Activated CD4-positive, alpha-beta T cell treated with anti-CD3 and anti-CD28 coated beads, Interleukin-2, Interleukin-6, amounts not matched to agents 100 ng/mL and 50 ng/mL, durations not matched to agents 16 hours and 8 hours (primary cell): ENCODE measurements at places on chromosomes 1 and 21.

- no peak for DNase-seq
Observed at GRCh38 chr1:198642983-198643382, 4.1 kb downstream of the PTPRC start.

- DNase-seq: no peak
Observed at GRCh38 chr21:35601211-35601610, 459.1 kb downstream of the SETD4 start.

GRCh38 chr1:9658199-9658598 is 6.7 kb downstream of the PIK3CD start:
- DNase-seq: no peak

GRCh38 chr1:18603212-18603852 is 27.3 kb upstream of the PAX7 start:
- DNase-seq: no peak

DNA sequence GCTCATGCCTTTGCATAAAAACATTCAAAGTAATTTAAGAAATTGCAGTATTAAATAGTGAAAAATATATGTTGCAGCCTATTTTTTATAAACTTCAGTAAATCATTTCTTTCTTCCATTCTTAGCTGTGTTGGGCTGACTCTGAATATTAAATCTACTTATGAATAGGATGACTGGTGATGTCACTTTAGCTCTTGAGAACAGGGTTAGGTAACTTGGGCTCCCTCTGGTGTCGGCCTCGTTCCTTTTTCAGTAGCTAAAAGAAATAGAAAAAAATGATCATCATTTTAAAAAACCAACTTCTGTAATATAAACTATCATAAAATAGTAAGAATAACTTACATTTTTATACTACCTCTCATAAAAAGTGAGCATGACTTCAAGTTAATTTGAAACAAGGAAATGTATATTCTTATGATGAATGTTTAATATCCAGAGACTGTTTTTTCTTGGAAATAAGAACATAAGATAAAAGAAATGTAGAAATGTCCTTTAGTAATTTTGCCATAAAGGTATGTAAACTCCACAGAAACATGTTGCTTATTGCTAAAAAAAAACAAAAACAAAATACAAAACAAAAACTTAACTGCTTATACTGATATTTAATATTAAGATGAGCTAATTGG is 26.8 kb upstream of the NCAM2 start:
- DNase-seq: peak; percentile 42

- DNase-seq: no peak
Observed at GRCh38 chr1:116076831-116077230, 34.4 kb upstream of the MAB21L3 start.

DNA sequence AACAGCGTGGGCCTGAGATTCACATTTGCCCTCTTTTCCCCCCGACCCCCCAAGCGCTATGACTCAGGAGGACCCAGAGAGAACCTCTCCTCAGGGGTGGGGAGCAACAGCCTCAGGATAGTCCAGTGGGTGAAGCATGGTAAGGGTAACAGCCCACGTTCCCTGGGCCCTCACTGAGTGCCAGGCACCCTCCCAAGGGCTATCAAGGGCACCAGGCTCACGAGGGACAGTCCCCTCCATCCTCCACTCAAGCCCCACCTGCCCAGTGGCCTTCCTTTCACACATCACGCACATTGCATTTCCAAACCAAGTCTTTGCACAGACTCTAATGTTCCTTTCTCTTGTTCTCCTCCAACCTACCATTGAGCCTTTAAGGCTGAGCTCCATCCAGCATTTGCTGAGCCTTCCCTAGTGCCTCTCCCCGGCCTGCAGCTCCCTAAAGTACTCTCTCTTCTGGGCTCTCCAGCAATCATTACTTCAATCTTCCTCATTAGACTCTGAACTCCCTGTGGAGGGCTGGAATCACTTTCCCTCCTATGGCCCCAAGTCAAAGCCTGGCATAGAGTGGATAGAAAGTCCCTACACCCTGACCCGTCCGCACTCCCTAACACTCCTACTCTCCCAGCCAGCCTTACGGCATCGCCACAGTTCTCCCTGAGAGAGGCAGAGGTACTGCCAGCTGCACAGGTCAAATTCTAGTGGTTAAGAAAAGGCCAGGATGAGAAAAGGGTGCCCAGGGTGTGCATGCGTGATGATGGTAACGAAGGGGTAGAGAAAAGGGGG is 1.0 kb downstream of the AKR7A2 start:
- no peak for DNase-seq

DNA sequence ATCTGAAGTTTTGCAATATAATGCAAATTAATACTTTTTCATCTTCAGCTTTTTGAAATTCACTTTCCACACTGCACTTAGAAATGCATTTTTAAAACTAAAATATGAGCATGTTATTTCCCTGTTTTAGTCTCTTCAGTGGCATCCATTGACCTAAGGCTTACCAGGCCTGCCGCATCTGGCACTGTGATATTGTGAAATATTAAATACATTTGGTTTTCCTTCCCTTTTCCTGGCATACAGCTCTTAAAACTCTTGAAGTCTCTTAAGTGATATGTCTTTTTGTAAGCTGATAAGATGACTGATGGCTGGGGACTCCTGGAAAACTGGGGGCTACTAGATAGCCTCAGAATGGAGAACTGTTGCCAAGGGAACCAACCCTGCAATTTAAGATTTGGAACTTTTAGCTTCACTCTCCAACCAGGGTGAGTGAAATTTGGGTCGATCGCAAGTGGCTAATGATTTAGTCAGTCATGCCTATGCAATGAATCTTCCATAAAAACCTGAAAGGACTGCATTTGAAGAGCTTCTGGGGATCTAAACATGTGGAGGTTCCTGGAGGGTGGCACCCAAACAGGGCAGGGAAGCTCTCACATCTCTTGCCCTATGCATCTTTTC is 75.5 kb upstream of the PDC start:
- DNase-seq: no peak

GRCh38 chr1:174103766-174104165 is 55.6 kb upstream of the RABGAP1L start:
- no peak for DNase-seq

- DNase-seq: no peak
Observed at GRCh38 chr1:204623365-204623893, 62.1 kb downstream of the LRRN2 start.

GRCh38 chr21:35048183-35048601 is 910 bp downstream of the RUNX1 start:
- DNase-seq: peak; percentile 56

GRCh38 chr1:8706995-8707396 is 110.4 kb downstream of the RERE start:
- DNase-seq: no peak

DNA sequence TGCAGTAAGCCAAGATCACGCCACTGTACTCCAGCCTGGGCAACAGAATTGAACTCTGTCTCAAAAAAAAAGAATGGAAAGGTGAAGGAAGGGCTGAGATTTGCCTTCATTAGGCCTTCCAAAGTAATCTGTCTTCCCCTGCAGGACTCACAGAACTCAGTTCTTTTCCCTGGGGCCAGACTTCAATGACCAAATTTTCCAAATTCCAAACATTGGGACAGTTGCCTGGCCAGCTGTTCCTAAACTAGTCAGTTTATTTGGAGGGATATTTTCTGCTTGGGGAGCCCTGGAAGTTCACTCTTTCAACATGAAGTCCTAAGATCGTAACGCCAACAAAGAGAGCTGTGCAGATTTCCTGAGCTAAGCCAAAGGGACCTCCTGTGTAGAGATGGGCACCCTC is 5.4 kb upstream of the DEDD start:
- no peak for DNase-seq

- DNase-seq: peak; percentile 80
Observed at GRCh38 chr1:226679853-226680516, 59.1 kb downstream of the ITPKB start.

DNA sequence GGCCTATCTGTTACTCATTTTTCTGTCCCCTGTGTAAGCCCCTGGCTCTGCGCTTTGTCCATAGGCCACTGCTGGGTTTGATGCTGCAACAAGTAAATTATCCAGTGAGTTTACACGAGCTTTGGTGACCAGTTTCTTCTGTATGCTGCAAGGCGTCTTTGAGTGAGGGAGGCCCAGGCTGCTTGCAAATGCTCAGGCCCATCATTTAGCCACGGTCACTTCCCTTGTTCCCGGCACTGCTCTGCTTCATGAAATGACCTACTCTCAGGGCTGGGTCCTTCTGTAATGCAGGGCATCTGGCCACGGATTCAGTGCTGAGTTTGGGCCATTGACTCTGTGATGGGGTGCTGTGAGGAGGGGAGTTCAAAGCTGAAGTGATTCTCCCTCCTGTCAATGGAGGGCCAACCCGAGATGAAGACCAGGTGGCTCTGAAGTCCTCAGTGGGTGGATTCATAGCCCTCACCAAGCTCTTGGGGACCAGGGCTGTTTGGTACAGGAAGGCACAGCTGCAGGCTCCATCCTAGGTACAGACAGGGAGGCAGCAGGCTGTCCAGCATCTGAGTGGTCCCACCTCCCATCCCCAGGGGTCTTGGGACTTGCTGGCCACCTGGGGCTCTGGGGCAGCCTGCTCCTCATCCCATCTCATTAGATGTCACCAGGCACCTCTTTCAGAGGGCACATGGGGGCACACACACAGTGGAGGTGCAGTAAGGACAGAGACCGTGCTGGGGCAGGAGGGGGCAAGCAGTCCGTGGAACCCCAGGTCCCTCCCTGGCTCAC is 21.7 kb downstream of the LHX4 start:
- DNase-seq: no peak

GRCh38 chr1:37596182-37596667 is 488 bp upstream of the GNL2 start:
- DNase-seq: no peak

DNA sequence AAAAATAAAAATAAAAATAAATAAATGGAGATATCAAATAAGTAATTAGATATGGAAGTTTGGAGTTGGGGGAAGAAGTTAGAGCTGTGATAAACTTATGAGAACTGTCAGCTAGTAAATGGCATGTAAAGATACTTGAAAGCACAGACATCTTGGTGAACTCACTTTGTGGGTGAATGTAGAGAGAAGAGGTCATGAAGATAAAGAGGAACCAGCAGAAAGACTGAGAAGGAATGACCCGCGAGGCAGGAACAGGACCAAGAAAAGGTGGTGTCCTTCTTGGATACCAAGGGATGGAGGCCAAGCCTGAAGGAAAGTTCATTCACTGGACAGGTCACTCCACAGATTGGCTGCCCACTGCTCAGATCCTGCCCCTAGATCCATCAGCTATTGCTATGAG is 4.7 kb upstream of the CAPZB start:
- no peak for DNase-seq

DNA sequence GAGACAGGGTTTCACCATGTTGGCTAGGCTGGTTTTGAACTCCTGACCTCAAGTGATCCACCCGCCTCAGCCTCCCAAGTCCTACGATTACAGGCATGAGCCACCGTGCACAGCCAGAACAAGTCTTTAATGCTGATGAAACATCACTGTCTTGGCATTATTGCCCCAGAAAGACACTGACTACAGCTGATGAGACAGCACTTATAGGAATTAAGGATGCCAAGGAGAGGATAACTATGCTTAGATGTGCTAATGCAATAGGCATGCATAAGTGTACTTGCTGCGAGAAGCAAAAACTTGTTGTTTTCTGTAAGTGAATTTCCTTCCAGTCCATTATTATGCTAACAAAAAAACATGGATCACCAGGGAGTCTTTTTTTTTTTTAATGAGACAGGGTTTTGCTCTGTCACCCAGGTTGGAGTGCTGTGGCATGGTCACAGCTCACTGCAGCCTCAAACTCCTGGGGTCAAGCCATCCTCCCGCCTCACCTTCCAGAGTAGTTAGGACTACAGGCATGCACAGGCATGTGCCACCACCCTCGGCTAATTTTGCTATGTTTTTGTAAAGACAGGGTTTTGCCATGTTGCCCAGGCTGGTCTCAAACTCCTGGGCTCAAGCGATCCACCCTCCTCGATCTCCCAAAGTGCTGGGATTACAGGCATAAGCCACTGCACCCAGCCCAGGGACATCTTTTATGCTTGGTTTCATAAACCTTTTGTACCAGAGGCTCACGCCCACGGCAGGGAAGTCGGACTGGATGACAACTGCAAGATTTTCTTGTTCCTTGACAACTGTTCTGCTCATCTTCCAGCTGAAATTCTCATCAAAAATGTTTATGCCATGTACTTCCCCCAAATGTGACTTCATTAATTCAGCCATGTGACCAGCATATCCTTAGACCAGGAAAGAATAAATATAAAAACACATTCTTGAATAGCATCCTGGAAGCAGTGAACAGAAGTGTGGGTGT is 23.1 kb downstream of the RHEX start:
- DNase-seq: no peak

DNA sequence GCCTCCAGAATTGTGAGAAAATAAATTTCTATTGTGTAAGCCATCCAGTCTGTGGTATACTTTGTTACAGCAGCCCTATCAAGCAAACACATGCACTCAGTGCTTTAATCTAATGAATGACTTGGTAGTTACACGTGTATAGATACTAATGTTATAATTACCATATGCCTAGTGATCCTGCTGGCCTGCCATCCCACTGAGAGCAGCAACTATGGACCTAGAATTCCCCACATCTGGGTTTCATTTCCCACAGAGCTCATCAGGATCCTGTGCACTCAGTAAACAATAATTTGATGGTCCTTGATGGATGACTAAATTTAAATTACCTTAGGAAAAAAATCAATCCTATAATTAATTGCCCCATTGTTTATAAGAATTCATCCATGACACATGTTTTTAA is 86.5 kb upstream of the RGS1 start:
- DNase-seq: no peak

DNA sequence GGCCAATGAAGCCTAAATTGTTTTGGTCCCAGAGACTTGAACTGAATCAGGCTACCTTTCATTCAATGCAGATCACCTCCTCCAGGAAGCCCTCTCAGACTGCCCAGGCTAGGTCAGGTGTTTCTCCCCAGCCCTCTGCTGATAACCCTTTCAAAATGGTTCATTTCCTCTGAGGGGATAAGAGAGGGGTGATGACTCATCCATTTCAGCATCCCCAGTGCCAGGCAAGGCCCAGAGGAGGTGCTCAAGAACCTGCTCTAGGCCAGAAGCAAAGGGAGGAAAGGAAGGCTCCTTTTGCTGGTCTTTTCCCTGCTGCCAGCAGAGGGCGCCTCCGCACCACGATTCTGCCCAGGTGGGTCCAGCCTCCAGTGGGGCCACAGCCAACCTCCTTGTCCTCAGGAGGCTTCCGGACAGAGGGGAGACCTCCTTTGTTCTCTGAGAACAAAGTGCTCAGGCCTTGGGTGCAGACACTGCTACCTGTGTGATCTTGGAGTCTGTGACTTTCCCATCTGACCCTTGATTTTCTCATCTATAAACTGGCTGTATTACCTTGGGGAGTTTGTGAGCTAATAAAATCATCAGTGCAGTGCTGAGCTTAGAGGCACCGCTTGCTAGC is 45.3 kb upstream of the ARHGEF10L start:
- DNase-seq: peak; percentile 82

DNA sequence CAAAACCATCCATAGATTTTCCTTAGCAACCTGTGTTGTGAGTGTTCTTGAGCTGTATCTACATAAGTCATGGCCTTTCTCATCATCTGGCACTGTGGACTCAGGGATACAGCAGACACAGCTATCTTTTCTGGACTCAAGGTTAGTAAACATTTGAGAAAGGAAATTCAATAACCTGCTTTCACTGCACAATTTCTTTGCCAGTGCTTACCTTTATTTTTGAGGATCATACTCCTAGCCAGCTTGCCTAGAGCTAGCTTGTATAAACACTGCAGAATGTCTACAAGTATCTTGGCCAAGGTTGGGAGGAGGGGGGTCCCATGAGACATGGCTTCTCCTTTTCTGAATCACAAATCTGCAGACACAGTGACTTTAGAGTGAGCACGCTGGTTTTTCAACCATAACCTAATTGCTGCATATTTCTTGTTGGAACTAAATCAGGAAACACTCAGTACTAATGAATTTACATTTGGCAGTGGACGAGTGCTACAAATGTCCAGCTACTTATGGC is 27.2 kb downstream of the ADAMTS5 start:
- no peak for DNase-seq

- no peak for DNase-seq
Observed at GRCh38 chr1:61124078-61124477, 41.7 kb downstream of the NFIA start.
